ENCODE measurements at places on chromosomes 1 and 21.

DNA sequence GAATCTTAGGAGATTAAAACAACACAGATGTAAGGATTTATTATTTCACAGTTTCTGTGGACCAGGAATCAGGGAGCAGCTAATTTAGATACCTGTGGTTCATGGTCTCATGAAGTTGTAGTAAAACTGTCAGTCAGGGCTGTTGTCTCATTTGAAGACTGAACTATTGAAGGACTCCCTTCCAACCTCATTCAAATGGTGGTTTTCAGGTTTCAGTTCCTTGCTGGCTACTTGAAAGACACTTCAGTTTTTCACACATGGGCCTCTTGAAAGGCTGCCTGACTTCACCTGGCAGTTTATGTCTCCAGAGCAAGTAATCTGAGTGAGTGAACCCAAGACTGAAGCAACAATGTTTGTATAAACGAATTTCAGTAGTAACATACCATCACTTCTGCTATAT lies 915.9 kb downstream of the PLA2G4A start:
- DNase-seq = no peak

- DNase-seq = no peak
Measured at GRCh38 chr1:237687804-237688203, 202.9 kb downstream of the ZP4 start.

DNA sequence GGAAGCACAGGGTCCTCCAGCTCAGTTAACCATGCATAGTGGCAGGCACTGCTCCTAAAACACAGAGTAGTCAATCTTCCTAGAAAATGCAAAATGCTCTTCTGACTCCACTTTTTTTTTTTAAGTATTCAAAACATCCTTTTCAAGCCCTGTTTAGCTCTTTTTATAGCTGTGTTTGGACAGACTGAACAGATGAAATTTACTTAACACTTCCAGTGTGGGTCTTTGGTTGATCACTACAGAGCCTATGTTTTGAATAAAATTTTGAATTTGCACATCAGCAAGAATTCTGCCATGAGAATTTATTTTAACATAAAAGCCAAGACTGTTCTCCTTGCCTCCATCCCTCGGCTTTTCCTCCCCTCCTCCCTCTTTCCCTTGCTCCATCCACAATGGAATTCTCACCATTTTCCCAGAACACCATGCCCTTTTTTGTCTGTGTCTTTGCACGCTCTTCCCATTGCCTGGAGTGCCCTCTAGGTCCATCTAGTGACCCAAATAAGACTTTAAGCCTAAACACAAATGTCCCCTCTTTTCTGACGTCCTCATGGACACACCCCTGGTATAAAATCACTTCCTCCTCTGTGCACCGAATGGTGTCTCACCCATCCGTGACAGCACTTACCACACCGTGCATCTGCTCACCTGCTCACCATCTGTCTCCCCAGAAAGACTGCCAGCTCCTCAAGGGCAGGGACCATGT lies 24.0 kb upstream of the CPT2 start:
- DNase-seq = no peak

- no peak for DNase-seq
Measured at GRCh38 chr21:22993822-22994574, 1995.8 kb downstream of the NCAM2 start.

DNA sequence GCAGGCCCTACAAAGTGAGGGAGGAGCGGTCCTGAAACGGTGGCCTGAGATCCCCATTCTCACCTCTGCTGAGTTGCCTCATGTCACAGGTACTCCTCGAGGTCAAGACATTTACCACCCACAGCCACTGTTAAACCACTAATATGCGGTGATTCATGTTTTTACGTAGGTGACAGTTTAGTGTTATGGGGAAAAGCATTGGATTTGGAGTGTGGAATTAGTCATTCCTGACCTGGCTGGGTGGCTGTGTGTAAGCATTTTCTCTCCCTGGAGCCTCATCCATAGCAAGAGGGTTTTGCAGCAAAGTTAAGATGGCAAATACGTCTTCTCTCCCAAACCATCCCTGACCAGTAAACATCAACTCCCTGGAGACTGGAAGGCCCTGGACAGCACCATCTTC lies 57.8 kb upstream of the KCNJ6 start:
- no peak for DNase-seq

- DNase-seq = no peak
Measured at GRCh38 chr1:206111271-206111927, 5.8 kb downstream of the AVPR1B start.

- DNase-seq = no peak
Measured at GRCh38 chr21:35203093-35203977, 154.2 kb upstream of the RUNX1 start.

GRCh38 chr1:154706851-154707250 lies 98.9 kb upstream of the ADAR start:
- DNase-seq = no peak

DNA sequence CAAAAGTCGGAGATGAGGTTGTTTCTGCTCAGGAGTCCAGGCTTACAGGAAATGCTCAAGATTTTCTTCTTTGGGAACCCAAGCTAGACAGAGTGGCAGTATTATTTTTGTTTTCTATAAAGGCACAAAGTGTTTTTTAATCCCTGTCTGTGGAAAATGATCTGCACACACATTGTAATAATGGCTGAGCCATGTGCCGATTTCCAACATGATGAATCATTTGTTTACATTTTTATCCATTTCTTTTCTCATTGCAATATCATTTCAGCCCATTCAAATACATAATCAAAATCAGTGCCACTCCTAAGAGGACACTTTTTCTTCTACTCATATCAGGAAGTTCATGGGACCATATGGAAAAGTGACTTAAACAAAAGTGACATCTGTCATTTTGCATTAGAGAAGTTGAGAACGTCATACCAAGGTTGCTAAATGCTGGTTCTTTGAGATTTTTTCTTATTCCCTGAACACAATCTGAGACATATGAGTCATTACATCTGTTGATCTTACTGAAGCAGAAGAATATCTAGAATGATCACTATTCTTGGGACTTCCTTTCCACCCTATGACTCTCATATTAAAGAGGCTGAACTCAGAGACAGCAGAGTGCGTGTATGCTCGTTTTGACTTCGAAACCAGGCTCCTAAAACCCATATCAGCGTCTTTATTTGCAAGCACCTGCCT lies 44.9 kb downstream of the ACTA1 start:
- DNase-seq = no peak

GRCh38 chr1:20848162-20848561 lies 61.1 kb upstream of the HP1BP3 start:
- DNase-seq = no peak

- DNase-seq = no peak
Measured at GRCh38 chr1:226762988-226763904, 24.2 kb upstream of the ITPKB start.

GRCh38 chr1:47906527-47907176 lies 90.5 kb downstream of the TRABD2B start:
- DNase-seq = no peak

GRCh38 chr1:170337413-170337994 lies 191.7 kb downstream of the NTMT2 start:
- no peak for DNase-seq

DNA sequence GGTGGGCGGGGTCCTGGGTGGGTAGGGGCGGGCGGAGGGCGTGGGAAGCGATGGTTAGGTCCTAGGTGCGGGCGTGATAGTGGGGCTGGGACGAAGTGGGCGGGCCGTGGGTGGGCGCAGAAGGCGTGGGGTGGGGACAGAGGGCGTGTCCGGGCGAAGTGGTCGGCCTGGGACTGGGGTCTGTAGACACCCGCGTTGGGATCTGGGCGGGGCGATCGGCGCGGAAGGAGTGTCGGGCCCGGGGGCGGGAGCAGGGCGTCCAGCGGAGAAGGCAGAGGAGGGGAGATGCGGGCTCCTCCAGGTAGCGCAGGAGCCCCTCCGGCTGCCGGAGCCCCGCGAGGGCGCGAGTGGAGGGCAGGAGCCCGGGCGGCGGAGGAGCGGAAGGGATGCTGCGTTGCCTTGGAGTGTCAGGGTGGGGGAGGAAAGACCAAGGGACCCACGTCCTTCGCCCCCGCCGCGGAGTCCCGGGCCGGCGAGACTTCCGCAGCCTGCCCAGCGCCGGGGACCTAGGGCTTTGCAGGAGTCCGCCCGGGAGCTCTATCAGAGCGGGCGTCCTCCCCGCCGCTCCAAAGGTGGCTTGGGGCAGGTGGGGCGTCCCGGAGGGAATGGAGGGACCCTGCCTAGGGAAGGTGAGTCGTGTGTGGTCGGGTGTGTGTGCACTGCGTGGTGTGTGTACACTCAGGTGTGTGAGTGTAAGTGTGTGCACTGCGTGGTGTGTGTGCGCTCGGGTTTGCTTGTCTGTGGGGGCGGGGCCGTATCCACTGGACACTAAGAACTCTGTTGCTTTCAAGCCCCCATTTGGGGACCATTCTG lies 27.0 kb upstream of the PRSS38 start:
- peak; percentile 68 for DNase-seq

DNA sequence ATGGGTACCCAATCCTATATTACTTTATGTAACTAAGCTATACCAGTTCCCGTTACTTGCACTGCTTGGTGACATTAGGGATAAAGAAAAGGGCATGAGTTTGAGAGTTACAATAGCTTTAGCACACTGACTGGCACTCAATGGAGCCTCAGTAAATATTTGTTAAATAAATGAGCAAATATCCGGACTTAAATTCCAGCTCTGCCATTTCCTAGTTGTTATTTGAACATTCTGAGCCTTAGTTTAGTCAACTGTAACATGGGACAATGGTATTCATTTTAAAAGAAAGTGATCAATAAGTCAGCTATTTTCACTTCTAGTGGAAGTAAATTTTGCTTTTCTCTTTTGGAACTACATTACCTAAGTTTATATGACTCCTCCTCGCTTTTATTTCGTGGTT lies 198.7 kb downstream of the ZC3H11B start:
- peak; percentile 7 for DNase-seq

GRCh38 chr1:174000371-174000770 lies 21.8 kb downstream of the RC3H1 start:
- no peak for DNase-seq

GRCh38 chr1:212458817-212459216 lies 26.1 kb downstream of the NENF start:
- no peak for DNase-seq
